ENCODE measurements at places on chromosomes 4 and X.

- ATAC-seq: no peak
These were observed 81.7 kb downstream of the MAD2L1 start for GRCh38 chr4:119984996-119985395.

DNA sequence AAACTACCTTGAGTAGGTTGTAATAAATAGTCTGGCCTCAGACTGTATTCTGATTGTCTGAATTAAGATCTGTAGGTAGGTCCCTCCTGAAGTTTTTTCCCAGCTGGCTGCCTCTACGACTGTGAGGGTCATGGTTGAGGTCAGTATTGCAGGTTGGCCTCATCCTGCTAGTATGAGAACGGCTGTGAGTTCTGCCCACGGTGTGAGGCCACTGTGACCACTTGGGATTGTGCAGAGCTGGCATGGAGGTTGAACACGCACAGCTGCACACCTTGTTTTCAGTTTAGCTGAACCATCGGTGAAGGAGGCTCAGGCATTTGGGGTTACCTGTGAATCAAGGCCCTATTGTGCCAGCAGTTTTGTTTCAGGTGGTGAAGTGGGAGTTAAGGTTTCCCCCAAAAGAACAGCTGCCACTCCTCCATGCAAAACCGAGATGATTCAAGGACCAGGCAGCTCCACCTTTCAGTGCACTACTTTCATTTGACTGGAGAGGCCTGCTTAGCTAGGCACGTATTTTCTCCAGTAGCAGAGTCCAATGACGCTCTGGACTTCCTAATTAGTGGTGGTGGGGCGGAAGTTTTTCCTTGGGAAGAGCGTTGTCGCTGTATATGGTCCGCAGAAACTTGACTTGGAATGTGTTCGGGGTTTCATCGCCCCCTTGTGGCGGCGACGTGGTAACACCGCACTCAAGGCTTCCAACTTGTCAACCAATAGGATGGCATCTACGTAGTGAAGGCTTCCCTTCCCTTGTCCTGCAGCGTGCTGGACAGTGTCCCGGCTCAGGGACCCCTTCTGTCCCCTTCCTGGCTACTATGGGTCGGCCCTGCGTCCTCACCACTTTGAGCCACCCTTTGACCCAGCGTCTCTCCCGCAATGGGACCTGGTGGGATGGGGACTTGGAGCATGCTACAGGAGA is 13.8 kb downstream of the CMC4 start:
- peak; percentile 67 for ATAC-seq

- no peak for ATAC-seq
These were observed 31.5 kb upstream of the KLHL2 start for GRCh38 chr4:165175879-165176278.

DNA sequence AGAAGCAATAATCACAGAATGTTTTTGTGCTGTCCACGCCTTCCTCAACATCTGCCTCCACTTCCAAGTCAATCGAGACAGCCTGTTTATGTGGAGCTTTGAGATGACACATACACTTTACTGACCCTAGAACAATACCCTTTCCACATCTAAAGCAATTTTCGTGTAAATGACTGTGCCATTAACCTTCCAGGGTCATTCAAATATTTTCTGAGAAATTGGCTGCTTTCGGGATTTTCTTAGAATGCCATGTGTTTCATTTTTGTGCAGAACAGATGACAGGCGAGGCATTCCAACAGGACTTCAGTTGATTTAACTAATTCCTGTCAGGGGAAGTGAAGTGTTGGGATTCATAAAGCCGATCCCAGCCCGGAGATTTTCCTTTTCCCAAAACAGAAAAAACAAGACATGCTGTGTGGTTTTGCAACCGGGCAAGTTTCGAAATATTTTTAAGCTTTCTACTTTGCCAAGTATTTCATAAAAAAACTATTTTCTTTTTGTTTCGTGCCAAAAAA is 73.9 kb downstream of the SORBS2 start:
- no peak for ATAC-seq

DNA sequence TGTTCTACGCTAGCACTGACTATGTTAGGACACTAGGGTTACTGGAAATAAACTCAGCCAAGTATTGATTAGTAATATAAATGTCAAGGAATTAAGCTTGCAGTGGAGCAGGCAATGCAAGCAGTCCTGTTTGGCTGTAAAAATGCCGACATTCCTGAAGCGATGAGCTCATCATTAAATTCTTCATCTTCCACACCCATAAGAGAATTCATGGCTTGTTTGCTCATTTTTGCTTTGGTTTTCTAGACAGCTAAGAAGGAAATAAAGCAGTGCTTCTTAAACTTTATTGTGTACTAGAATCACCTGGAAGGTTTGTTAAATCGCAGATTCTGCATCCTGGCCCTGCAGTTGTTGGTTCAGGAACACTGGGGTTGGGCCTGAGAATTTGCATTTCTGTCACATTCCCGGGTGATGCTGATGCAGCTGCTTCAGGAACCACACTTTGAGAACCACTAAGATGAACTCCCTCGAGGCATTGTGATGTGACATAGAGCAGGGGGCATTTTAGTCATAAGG is 17.8 kb downstream of the ANXA3 start:
- ATAC-seq: no peak

Measured in activated T-helper 17 cell treated with anti-CD3 and anti-CD28 coated beads, Interleukin-2, amount 50 U/mL, for 72 hours (primary cell).